ENCODE measurements at places on chromosomes 12 and 14.

- DNase-seq, result no peak
Observed at GRCh38 chr12:129556082-129556481, 347.7 kb downstream of the TMEM132D start.

- no peak for DNase-seq
Observed at GRCh38 chr12:21354641-21355040, 18.1 kb upstream of the IAPP start.

DNA sequence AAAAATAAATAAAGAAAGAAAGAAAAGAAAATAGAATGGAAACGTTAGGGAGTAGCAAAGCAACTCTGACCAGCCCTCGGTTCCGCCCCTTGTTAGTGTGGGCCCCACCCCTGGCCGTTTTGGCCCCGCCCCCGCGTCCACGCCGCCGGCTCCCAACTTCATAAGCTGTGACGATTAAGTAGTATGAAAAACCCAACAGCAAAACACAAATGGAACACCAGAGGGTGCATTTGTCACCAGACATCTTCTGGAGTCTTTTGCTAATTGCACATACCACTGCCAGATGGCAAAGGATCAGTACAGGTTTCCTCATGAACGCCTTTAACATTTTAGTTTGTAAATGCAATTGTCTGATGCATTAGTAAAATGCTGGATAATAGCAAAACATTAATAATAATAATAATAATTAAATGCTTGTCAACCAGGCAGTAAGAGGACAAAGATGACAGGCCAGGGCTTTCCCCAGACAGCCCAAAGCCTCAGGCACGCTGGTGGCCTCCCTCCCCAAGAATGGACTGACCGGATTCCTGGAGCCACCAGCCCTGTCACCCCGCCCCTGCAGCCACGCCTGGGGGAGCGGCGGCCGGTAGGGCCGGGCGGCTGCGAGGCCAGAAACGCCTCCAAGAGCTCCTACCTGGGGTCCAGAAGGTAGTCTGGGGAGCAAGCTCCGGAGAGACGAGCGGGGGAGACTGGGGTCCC lies 23.6 kb downstream of the HSP90AA1 start:
- DNase-seq, result peak; percentile 55

DNA sequence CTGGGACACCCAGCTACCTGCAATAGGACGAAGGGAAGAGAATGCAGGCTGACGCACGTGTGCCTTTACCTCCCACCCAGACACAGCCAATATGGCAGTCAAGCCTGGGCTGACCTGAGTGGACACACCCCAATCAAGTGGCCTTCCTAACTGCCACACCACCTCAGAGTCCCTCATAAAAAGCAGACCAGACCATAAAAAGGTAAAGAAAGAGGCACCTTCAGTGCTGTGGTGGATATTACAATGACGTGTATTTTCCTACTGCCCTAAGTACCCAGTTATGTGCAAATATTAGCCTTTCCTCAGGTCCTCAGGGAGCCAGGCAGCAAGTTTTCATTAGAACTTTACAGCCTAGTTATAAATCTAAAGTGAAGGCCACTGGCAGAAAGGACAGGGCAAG lies 75.8 kb downstream of the KCNK10 start:
- no peak for DNase-seq

- DNase-seq, result peak; percentile 95
Observed at GRCh38 chr14:102304611-102305506, at the start of gene MOK. TSS of gene MOK (minus strand) at chr14:102305164. CDS start at chr14:102304968, 196 bp downstream.

- no peak for DNase-seq
Observed at GRCh38 chr14:82642425-82642824, 1108.8 kb upstream of the SEL1L start.

- DNase-seq, result no peak
Observed at GRCh38 chr12:124125203-124125871, 152.3 kb downstream of the ZNF664 start.

DNA sequence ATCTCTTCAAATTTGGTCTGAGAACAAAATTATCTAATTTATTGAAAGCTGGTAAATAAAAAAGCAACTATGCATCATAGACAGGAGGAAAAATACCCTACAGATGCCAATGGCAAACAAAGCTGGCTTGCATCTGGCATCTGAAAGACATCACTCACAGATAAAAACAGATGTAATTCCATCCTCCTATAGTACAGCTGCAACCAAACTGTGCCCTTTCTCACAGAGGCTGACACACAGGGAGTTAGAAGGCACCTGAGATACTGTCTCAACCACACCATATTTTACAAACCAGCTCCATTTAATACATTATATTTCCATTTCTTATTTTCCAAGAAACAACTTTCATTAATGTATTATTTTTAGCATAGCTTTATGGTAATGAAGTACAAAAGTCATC lies 39.4 kb downstream of the DUSP16 start:
- DNase-seq, result peak; percentile 18

GRCh38 chr14:76228138-76228537 lies 76.4 kb downstream of the GPATCH2L start:
- DNase-seq, result no peak

DNA sequence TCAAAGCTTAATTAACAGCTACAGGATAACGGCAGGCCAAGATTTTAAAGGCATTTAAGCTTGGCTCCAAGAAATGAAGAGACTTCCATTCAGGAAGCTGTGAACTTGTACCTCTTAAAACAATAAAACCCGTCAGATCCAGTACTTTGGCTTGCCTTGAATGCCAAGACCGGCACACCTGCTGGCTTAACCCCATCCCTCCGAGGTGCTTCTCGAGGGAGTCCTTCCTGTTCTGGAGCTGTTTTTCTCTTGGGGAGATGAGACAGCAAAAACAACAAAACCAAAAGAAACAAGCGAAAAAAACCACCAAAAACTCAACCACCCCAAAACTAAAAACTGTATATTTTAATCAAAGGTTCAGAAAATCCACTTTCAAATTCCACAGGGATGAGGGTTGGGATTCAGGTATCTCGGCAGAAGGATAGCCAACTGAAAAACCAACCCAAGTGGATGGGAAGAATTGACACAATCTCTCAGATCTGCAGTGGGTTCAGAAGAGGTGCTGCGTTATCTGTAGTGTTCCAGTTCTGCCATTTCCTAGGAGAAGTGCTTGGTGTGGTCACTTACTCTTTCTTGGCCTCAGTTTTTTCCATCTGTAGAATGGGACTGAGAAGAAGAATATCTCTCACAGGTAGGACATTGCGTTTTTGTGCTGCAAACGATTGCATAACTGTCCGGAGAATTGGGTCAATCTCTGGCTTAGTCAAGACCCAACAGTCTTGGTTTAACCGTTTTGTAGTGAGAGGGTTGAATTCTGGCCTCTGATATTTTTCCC lies 420.1 kb downstream of the VRK1 start:
- DNase-seq, result no peak

- DNase-seq, result no peak
Observed at GRCh38 chr14:65015391-65015790, 28.7 kb downstream of the FNTB start.

DNA sequence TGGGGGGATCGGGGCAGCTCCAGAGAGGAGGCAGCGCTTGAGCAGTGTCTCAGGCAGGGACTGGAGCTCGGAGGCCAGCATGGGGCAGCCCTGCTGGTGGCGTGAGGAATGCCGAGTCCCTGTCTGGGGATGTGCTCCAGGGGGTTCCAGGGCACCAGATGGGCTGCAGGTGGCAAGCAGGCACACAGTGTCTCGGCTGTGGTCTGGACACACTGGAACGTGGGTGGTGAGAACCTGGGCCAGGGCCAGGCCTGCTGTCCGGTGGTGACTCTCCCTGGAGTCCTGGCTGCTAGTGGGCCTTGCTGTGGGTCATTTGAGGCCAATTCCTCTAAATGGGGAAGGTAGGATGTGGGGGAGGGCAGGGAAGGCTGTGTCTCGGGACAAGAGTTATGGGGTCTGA lies 199.4 kb upstream of the RTL1 start:
- no peak for DNase-seq

GRCh38 chr12:53213348-53213747 lies 6.3 kb upstream of the ITGB7 start:
- DNase-seq, result peak; percentile 58

GRCh38 chr12:132206046-132206434 lies 61.8 kb downstream of the NOC4L start:
- no peak for DNase-seq

- DNase-seq, result no peak
Observed at GRCh38 chr12:130826151-130826801, 12.8 kb downstream of the STX2 start.

DNA sequence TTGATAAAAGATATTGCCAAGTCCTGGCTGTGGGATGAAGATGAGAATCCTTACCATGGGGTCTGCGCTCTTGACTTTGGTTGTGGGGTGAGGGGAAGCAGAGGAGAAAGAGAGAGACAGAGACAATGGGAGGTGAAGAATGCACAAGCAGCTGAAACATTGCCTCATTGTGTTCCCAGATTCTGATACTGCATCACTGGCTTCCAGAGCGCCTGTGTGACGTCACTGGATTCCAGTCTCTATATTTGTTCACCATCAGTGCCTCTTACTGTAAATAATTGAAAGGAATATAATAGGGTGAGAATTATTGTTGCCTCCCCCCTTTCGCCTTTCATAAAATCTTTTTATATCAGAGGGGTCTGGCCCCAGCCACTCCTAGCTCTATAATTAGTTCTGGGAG lies 188.9 kb upstream of the NTF3 start:
- no peak for DNase-seq

DNA sequence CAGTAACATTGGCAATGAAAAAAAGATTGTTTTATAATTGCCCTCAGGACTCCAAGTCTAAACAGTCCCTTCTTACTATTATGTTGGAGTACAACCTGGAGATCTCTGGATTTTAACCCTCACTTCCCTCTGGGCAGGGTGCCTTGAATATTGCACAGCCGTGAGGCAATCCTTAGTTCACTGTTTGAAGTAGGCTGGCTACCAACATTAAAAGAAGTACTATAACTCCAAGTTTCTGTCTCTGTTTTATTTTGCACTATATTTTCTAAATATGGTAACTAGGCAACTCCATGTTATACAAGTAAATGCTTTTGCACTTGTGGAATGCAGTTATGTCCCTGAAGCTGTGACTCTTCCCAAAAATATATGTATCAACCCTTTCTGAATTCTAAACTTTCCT lies 490.7 kb downstream of the EGLN3 start:
- no peak for DNase-seq

DNA sequence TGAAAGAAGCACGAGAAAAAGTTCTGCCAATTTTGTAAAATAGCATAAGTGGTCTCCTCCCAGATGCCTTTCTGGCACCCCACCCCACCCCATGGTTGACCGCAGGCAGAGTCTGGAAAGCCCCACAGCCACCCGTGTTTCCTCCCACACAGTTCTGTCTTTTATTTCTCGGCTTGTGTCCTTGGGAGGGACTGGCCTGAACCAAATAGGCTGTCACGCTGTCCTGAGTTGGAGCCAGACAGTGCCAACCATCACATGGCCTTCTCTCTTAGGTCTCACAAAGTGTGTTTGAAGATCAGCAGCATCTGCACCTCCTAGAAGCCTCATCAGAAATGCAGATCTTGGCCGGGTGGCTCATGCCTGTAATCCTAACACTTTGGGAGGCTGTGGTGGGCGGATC lies 10.2 kb upstream of the LTA4H start:
- no peak for DNase-seq

GRCh38 chr12:120142231-120142877 lies 25.8 kb upstream of the RAB35 start:
- no peak for DNase-seq

DNA sequence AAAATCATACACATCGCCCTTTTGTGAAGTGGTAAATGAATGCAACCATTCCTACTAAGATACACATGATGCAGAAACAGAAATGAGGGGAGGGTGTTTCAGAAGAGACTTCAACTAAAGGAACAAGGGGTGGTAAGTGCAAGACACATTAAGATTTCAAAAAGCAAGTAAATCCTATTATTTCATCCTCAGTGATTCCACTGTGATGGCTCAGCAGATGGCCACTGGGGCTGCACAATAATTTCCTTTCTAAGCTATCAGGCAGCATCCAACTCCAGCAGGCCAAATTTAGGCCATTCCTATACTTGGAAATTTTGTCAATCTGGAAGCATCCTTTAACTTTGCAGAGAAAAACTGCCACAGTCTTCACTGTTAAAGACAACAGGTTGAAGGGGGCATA lies 272.4 kb downstream of the NELL2 start:
- DNase-seq, result no peak

DNA sequence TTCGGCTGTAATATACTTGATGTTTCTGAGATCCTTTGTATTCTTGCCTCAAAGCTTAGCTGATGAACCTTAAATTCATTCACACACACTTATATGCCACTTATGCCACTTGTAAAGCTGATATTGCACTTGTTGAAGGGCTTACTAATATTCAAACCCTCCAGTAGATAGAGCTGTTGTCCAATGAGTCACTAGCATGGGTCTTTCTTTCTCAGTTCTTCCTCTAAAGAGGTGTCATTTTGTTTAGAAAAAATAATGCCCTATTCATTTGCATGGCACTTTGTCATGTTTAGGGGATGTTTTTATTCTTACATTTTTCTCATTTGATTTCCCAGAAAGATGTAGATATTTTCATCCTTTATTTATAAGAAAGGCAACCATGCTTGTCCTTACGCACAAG lies 56.4 kb downstream of the MON2 start:
- no peak for DNase-seq

DNA sequence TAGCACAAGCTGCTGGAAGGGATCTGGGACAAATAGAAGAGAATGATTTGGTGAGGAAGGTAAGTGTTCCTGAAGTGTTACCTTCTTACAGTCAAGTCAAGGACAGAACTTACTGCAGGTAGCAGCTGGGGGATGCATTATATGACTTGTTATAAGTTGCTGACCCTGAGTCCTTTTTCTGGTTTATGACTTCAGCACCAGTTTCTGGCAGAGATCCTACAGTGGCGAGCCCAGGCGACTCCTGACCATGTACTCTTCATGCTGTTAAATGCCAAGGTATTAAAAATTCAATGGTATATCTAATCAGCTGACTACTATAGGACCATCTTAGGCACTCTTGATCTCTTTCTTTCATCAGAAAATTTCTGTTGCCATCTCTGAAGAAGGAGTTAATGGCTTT lies 45.1 kb upstream of the ATF1 start:
- no peak for DNase-seq

DNA sequence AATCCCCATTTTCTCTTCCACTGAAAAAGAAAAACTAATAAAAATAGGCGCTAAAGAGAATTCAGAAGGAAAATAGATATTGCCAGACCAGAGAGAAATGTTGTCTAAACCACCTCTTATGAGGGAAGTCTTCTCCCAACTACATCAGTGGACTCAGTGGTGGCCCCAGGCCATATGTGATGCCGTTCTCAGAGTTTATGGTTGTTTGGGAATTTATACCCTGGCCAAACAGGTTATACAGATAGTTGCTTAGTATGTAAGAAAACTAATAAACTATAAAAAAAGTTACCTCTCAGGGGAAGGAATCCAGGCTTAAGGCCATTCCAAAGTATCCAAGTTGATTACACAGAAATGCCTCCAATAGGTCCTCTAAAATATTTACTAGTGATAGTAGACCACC lies 103.4 kb upstream of the RBM19 start:
- no peak for DNase-seq

- no peak for DNase-seq
Observed at GRCh38 chr12:9642606-9643265, 26.8 kb upstream of the CLEC2D start.

GRCh38 chr12:127550271-127550670 lies 716.7 kb upstream of the TMEM132C start:
- no peak for DNase-seq
